ENCODE measurements at places on chromosomes 5 and 9.

- DNase-seq = peak; percentile 35
Observed at GRCh38 chr5:148972974-148973374, 89.9 kb downstream of the SH3TC2 start.

DNA sequence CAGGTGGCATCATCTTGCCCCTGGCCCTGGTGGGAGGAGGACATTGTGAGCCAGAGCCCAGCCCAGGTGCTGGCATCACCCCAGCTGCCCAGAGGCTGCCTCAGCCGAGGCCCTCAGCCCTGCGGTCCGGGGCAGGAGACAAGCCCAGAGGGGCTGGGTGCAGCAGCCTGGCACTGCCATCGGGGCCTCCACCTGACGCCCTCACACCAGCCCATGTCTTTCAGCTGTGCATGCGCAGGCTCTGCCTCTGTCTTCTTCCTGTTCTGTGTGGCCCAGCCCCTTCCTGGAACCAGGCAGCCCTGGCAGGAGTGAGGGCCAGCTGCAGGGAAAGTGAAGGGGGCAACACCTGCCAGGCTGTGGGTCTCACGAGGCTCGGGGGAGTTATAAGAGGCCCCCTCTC, 4.8 kb upstream of the CEL start:
- DNase-seq = peak; percentile 50

- no peak for DNase-seq
Observed at GRCh38 chr5:123047706-123048105, 11.2 kb upstream of the PPIC start.

- no peak for DNase-seq
Observed at GRCh38 chr9:136981588-136982231, 1.1 kb upstream of the LCNL1 start.

GRCh38 chr9:29449306-29449705, 1876.0 kb upstream of the C9orf72 start:
- DNase-seq = no peak

DNA sequence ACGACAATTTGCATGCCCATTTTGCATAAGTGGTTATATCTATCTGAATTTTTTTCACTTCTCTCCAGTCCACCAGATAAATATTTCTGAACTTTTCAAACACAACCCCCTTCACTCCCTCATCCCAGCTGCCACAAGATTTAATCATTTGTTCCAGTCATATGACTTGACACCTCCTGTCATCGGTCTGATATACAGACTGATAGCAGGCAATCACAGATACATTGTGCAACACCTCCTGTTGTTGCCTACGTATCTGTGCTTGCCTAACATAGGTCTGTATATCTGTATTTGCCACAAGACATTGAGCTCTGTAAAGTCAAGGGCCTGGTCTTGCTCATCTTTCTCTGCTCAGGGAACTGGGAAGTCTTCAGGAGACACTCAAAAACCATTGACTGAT, 65.6 kb downstream of the GNA14 start:
- DNase-seq = no peak

- DNase-seq = no peak
Observed at GRCh38 chr9:133685653-133686609, 49.8 kb downstream of the DBH start.

DNA sequence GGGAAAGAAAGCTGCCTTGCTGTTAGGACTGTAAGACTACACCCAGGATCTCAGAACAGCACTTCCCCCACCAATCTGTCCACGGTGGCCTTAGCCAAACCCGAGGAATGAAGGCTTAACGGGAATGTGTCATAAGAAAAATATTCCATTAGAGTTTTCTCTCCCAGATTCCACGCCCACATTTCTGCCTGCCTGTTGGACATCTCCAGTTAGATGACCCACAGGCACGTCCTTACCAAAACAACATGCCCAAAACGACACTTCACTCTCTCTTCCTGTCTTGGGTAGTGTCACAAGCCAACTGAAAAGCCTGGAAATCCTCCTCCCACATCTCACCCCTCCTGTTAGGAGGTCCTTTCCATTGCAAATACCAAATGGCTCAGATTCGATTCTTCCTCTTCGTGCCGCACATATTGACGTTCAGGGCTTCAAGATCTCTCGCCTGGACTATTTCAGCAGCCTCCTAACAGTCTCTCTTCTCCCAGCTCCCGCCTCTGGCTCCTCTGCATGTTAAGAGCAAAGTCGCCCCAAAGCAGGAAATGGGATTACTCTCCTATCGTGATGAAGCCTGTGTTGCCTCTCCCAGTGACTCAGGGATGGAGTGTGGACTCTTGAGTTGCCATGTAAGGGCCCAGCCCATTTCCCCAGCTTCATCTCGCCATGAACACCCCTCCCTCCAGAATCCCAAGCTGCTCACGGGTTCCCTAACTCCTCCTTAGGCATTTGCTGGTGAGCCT, 159.3 kb downstream of the NR3C1 start:
- DNase-seq = peak; percentile 32

DNA sequence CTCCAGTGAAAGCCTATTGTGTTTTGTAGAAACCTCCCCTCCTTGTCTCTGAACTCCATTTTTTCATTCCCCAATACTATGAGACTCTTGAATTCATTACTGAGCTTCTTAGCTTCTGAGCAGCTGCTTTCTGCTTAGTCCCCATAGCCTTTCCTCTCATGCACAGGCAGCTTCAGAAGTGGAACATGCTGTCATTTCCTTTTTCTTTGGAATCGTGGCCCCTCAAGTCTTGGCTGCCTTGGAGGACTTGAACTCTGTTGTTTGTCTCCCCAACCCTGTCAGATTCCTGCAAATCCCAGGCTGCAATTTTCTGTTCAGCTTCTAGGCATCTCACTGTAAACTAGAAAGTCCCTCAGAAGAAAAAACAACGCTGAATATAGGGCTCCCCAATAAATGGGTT, 268.5 kb downstream of the ARRDC3 start:
- peak; percentile 70 for DNase-seq

DNA sequence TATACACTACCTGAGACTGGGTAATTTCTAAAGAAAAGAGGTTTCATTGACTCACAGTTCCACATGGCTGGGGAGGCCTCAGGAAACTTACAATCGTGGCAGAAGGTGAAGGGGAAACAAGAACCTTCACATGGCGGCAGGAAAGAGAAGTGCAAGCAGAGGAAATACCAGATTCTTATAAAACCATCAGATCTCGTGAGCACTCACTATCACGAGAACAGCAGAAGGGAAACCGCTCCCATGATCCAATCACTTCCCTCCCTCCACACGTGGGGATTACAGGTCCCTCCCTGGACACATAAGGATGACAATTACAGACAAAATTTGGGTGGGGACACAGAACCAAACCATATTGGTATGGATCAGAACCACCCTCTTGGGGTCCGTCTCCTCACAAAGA, 44.2 kb upstream of the SPIN1 start:
- no peak for DNase-seq

- no peak for DNase-seq
Observed at GRCh38 chr9:123555646-123556045, 199.6 kb downstream of the CRB2 start.

GRCh38 chr5:136113606-136114005, 19.0 kb upstream of the SMAD5 start:
- no peak for DNase-seq

- DNase-seq = no peak
Observed at GRCh38 chr5:176679365-176680225, 32.3 kb downstream of the TSPAN17 start.

- DNase-seq = no peak
Observed at GRCh38 chr9:7963026-7963425, 163.4 kb upstream of the DMAC1 start.

DNA sequence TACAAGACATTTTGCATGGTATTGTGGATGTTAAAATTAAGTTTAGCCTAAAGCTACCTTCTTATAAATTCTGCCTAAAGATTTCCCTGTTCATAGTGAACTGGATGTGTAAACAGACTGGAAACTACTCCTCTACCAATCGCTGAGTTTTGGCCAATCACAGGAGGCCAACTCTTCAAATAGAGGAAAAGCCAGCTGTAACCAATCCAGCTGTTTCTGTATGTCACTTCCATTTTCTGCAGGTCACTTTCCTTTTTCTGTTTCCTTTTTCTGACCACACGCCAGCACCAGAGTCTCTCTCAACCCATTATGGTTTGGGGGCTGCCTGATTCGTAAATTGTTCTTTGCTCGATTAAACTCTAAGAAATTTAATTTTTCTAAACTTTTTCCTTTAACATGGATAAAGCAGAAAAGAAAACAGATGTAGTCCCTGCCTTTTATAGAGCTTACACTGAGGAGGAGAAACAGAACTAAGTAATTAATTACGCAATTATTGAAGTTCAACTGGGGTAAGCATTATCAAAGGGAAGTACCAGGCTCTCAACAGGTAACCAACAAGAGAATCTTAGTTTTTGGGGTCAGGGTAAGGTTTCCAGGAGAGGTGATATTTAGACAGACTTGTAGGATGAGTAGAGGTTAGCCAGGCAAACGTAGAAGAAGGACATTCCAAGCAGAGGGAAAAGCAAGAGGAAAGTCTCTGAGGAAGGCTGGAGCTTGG, 27.7 kb downstream of the RANBP3L start:
- DNase-seq = peak; percentile 7

DNA sequence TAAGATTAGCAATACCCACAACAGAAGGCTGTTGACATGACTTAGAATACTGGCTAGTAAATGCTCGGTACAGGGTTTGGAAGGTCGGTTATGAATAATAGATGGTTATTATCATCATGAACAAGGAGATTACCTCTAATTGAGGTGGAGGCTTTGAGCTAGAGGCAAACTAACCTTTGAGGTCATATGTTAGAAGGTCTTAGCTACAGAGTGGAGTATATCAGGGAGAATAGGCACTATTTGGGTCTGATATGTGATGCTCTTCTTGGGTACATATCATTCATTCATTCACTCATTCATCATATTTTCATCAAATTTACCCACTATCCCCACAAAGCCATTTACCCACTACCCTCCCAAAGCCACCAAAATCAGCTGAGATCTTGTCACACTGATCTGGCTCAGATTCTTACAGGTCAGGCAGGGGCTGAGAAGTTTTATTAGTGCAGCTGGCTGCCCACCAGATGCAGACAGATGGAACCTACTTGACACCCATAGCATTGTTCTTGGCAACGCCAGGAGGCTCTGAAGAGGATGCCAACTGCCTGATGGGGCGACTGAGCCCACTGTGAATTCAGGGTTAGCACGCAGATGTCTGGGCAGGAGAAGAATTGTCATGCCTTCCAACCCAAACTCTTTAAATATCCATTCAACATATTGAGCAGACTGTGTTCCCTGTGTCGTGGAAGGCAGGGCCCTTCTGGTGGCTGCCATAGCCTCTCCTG, 90.2 kb upstream of the SH3PXD2B start:
- DNase-seq = peak; percentile 11

DNA sequence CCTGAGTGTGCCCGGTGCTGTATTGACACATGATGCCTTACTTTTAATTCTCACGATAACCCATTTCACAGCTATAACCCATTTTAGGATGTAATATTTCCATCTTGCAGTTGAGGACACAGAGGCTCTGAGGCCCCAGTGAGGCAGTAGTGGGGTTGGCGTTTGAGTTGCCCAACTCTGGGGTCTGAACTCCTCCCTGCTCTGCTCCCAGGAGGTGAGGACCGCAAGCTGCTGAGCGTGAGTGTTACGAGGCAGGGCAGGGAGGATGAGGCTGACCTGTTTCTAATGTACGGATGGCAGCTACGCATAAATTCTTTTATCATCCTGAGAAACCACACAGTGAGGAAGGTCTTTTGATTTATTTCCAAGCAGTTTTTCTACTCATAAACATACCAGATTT, 11.4 kb downstream of the LRRC8A start:
- DNase-seq = no peak

DNA sequence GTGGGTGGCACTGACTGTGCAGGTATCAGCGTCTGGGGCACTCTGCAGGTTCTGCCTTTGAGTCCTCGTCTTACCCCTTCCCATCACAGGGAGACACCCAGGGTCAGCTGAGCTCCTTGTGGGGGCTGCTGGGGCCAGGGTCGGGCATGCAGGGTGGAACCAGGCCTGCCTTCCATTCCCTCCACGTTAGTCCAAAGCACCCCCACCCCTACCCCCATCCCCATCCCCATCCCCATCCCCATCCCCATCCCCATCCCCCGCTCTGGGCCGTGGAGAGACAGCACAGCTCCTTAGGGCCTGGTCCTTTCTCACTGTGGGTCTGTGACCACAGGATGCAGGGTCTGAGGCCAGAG, 1.6 kb upstream of the PITX1 start:
- no peak for DNase-seq

DNA sequence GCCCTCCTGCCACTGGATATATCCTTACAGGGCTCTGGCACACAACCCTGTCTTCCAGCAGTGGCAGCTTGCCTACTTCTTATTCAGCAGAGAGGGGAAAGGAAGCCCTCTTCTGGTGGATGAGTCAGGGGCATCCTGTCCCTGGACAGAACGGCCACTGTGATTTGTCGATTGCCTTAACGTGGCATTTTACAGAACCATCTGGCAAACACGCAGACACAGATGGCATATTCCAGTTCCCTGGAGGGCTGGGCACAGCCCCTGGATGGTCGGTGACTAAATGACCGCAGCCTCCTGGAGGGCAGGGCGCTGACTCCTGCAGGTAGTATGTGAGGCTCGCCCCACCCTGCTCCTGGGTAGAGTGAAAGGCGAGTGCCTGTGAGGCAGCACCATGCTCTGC, 62.1 kb downstream of the DCP2 start:
- no peak for DNase-seq

GRCh38 chr5:125703616-125704015, 719.6 kb upstream of the GRAMD2B start:
- DNase-seq = no peak

DNA sequence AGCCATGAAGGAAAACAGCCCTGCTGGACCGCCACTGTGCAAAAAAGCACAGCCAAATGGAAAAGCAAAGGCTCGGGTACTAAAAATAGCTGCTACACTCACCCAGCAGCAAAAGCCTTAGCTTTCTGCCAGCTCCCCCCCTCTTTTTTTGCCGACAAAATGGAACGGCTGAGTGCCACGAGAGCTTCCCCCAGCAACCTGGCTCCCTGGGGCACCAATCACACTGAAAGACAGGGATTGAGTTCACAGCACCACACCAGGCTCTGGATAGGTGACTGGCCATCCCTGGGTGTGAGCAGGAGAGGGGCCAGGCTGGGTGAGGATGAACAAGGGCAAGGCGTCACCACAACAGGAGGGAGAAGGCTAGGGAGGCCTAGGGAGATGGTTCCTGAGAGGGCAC, 66.7 kb downstream of the SIL1 start:
- DNase-seq = peak; percentile 54

- DNase-seq = no peak
Observed at GRCh38 chr5:154038261-154038706, 426 bp downstream of the FAM114A2 start.
